ENCODE measurements at places on chromosomes 12 and 14.

GRCh38 chr12:32440120-32440865, 40.9 kb downstream of the FGD4 start:
- DNase-seq, result no peak

DNA sequence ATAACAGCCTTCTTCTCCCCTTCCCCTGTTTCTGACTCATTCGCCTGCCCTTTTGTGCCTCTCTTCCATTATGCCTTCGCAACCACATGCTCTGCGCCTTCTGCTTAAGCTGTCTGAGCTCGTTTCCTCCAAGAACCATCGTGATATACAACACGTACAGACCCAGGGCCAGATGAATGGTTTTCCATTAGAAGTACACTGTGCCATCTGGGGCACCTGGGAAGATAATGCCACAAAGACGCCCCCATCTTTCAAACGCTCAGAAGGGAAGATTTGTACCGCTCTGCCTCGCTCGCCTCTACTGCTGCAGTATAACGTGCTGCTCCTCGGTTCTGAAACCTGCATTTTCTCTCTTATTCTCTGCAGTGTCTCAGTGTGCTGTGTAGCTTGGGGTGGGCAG, 470.9 kb upstream of the STXBP6 start:
- DNase-seq, result no peak

DNA sequence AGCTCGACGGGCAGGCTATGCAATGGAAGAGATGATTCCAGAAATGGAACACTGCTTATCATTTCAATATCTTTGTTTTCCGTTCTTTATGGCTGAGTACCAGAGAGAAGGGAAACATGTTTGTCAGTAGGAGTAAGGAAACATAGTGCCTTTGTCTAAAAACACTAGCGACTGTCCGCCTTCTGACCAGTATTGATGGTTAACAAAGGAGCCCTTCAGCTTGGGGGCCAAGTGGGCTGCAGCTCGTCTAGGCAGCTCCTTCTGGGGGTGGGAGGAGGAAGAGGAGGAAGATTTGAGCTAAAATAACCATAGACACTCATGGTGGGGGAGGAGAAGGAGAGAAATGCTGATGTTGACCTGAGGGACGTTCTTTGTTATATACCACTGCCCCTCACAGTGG, 15.0 kb downstream of the COQ5 start:
- no peak for DNase-seq

- no peak for DNase-seq
Measured at GRCh38 chr12:19884021-19884492, 444.8 kb downstream of the AEBP2 start.

GRCh38 chr14:101132588-101132987, 229.1 kb upstream of the RTL1 start:
- no peak for DNase-seq

- DNase-seq, result no peak
Measured at GRCh38 chr14:21668377-21668776, 5.2 kb downstream of the OR4E1 start.

DNA sequence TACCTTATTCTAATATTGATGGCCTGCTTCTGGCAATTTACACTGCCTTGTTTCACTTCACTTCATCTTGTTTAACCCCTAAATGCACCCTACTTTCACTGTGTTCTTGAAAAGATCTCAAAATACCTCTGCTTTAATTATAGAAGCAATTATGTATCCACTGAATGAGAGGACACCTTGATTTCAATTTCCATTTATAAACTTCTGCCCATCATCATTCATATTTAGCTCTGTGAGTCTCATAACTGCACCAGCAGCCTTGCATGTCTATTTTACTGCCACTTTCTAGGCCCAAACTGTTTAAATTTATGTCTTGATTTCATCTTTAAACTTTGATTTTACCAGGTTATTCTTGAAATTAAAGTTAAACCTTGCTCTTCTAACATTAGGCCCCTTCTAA, 7.1 kb upstream of the DNAAF2 start:
- no peak for DNase-seq

- DNase-seq, result no peak
Measured at GRCh38 chr14:68033336-68033932, 213.9 kb downstream of the RAD51B start.

Data from cerebellar nuclear complex (tissue), 1 donor.